ENCODE measurements at places on chromosomes 6 and 20.

DNA sequence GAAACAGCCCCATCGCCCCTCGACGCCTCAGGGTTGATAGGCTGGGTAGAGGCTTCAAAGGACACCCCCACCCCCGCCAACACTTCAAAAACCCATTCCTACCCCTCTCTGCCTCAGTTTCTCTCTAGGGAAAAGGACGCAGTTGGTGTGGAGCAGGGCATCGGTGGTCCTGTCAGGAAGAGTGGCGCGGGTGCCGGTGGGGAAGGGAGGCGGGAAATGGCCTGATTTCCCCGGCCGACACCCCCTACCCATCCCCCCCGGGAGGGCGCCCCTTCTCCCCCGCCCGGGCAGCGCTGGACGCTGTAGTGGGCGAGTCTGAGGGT, 367 bp downstream of the NRSN2 start:
- no peak for DNase-seq

DNA sequence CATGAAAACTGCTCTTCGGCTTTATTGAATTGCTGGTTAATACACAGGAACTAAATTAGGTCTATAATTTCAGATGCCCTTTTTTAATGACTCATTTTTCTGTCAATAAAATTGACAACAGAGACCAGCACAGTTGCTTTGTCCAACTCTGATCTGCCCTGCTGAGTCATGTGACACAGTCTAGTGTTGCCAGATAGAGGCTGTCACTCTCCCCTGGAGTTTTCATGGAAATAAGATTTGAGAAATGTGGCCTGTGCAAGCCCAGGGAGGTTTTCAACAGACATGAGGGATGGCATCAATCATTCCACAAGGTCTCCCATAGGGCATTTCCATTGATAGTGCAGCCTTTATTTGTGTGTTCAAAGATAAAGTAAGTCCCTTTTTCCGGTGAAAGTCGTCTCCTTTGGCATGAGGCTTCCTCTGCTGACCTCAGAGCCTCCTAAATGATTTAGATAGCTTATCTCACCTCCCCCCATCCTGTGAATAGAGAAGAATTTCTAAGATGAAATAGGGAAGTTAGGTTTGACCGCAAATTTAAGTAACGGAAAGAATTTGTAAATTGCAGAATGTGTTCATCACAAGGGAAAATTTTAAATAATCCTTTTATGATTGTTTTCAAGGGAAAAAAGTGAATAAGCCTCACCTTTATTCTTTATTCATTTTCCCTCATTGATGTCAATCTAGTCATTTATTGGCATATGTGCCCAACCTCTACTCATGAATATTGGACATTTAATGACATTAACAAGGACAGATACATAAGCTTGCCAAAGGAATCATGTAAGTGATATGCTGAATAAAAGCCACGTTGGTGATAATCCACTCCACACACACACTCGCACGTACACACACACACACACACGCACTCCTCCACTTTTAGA, 277.7 kb downstream of the ADGB start:
- no peak for DNase-seq

- DNase-seq = no peak
Observed at GRCh38 chr20:55893031-55893430, 112.3 kb downstream of the CBLN4 start.

- DNase-seq = no peak
Observed at GRCh38 chr6:441126-441920, 49.8 kb downstream of the IRF4 start.

- no peak for DNase-seq
Observed at GRCh38 chr6:145562771-145563615, 172.3 kb downstream of the EPM2A start.

DNA sequence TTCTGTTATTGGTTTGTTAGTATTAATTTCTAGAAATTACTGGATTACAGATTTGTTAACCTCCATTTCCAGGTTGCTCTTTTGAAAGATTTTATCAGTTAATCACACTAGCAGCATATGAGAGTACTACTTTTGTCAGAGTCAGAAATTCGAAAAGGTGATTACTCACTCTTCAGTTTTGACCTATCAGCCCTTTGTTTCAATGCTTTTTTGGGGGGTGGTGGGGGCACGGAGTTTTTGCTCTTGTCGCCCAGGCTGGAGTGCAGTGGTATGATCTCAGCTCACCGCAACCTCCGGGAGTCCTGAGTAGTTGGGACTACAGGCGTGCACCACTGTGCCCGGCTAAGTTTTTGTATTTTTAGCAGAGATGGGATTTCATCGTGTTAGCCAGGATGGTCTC, 149.2 kb downstream of the JARID2 start:
- DNase-seq = no peak

DNA sequence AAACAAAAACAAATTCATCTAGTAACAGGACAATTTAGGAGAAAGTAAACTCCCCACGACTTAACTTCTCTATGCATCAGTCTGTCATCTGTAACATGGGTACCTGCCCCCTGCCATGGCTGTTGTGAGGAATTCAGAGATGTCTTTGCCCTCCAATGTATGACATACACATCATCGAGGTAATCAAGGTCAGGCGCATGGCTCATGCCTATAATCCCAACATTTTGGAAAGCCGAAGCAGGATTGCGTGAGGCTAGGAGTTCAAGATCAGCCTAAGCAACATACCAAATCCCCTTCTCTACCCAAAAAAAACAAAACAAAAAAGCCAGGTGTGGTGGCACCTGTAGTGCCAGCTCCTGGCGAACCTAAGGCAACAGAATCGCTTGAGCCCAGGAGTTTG, 9.0 kb downstream of the EEF1A1 start:
- no peak for DNase-seq

DNA sequence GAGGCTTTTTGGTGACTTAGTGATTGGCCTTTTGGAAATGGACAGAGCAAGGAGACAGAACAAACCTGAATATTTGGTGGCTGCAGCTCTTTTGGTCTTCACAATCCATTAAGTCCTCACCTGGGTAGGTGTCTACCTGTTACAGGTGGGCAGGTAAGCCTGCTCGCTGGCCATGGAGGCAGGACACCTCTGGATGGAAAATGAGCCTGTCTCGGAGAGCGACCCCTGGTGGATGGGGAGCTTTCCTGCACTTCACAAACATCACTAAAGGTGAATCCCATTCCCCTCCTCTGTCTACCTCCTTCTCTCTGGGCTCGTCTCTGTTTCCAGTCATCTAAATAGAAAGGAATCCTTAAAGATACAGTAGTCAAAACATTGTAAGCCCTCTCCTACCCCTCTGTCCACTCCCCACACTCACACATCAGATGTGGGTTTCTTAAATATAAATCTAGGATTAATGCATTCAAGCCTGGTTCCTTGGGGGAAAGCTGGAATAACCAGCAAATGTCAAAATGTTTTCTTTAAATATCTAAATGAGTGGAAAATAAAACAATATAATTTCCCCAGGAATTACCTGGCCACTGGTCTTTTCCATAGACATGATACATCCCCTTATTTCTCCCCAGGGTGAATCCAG, 304.9 kb downstream of the CDH26 start:
- DNase-seq = no peak

DNA sequence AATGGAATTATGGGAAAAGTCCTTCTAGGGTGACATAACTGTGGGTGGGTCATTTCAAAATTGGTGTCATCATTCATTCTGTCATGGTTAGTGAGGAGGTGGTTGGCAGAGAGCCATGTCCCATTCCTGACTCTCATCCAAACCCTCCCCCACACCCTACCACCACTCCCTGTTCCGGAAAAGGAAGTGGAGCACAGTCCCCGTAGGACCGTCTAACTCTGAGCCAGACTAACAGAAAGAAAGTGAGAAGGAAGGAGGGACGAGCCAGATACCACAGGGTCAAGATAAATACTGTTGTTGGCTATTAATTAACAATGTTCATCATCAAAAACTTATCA, 4.8 kb downstream of the TRIM10 start:
- DNase-seq = no peak
